HFFc6 (cell line): ENCODE measurements at places on chromosomes 4 and X.

- no peak for DNase-seq
Measured at GRCh38 chr4:186298031-186298647, 32.1 kb downstream of the F11 start.

- no peak for DNase-seq
Measured at GRCh38 chrX:13015536-13016236, 28.7 kb downstream of the FAM9C start.

GRCh38 chr4:74948236-74948635, 15.3 kb downstream of the PARM1 start:
- DNase-seq: no peak

GRCh38 chr4:89847571-89848325, 10.8 kb upstream of the SNCA start:
- no peak for DNase-seq

- DNase-seq: no peak
Measured at GRCh38 chrX:57677132-57677858, 2.8 kb downstream of the NLRP2B start.
